ENCODE measurements at places on chromosomes 5 and 9.

GRCh38 chr5:71839096-71839884 is 120.2 kb downstream of the CARTPT start:
- DNase-seq, result peak; percentile 11

- peak; percentile 1 for DNase-seq
Observed at GRCh38 chr5:159620853-159621540, 290.7 kb upstream of the IL12B start.

DNA sequence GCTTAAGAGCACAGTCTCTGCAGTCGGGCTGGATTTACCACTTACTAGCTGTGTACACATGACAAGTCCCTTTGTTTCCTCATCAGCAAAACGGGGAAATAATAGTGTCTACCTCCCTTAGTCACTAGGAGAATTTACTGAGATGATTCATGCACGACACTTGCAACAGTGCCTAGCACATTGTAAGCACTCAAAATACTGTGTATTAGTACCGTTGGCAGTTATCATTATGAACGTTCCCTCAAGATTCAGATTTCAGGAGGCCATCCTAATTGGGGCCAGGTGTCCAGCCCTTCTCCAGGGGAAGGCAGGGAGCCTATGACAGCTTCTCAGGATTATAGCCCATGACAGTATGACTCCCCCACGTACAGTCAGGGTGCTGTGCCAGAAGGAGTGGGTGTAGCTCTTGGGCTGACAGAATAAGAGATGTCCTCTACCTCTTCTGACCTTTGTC is 164.3 kb downstream of the DOCK2 start:
- DNase-seq, result peak; percentile 30

GRCh38 chr9:99049641-99050040 is 55.3 kb upstream of the TGFBR1 start:
- no peak for DNase-seq

DNA sequence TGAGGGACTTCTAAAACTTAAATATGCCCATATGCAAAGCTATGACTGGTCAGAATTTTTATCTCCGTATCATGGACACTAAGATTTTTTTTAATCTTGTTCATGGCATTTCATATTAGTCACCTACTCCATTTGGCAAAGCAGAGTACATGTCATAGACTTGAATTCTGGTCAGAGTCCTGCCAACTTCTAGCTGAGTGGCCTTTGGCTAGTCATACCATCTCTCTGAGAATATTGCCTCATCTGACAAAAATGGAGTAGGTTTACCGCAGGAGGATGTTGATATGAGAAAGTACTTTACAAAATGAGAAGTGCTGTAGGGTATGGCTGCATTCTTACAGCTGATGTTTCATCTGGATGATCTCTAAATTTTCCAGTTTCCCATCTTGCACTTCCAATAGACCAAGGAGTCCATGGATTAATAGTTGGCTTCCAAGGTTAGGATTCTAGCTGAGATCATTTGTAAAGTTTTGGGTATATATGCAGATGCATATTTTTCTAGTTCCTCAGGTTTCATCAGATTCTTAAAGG is 150.8 kb upstream of the NR3C1 start:
- no peak for DNase-seq

- DNase-seq, result no peak
Observed at GRCh38 chr5:87138091-87138805, 129.4 kb upstream of the RASA1 start.

Data from NCI-H345 (cell line).